NCI-H2081 treated with DMSO at 0.1 percent for 48 hours (cell line): ENCODE measurements at places on chromosomes 13 and 19.
A peak's percentile ranks its signal among the peaks of the same experiment; 100 is the strongest.

GRCh38 chr19:49396738-49397505, 8.9 kb downstream of the KASH5 start:
- DNase-seq, result no peak

GRCh38 chr13:23583491-23583890, 13.3 kb downstream of the TNFRSF19 start:
- no peak for DNase-seq

DNA sequence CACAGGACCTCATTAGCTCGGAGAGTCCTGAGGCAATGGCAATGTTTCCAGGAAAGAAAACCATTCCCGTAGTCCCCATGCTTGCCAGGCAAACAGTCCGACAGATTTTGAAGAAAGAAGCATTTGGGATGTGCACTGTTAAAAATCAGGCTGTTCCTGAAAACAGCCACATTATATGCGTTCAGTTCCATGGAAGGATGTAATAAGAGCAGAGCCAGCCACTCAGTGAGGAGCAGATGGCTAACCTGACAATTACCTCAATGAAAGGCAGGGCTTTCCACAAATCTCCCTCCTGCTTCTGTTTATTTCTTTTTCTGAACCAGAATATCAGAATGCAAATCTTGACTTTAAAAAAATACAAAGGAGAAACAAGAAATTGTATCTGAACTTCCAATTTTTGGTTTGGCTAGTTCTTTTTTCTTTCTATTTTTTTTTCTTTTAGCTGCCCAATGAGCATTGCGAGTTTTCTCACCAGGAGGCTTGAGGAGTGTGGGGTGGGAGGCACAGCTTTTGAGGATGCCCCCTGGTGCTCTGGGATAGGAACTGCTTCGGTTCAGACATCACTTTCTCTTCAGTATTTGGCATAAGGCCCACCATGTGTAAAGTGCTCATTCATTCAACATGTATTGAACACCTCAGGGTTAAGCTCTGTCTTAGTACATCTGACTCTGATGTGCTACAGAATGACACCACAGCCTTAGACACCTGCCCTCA, 124.2 kb downstream of the TBC1D4 start:
- DNase-seq, result peak; percentile 0

- no peak for DNase-seq
Measured at GRCh38 chr13:26412263-26412662, 145.2 kb upstream of the WASF3 start.

GRCh38 chr13:20492641-20493040, 33.0 kb downstream of the CRYL1 start:
- DNase-seq, result no peak

DNA sequence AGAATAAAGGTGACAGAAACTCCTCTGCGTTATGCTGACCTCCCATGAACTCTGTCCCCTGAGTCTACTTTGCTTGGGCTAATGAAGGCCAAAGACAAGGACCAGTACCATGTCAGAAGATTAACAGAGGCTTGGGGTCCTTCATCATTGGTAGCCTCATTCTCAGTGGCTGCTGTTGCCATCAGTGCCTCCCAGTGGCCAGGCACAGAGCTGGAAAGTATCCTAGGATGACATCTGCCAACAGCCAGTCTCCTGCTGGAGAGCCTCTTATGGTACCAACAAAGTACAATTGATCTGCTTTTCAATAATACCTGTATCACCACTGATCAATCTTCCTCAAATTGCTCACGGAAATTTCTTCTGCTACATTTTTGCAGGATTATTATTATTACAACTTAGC, 281.6 kb downstream of the DNAJC15 start:
- DNase-seq, result no peak

GRCh38 chr19:48961051-48961649, 4.0 kb upstream of the FTL start:
- no peak for DNase-seq
